Astrocyte (in vitro differentiated cells and primary cell): ENCODE measurements at places on chromosomes 12 and 14. TPM values are rescaled to one million over a fixed set of nuclear protein-coding genes. Genes with fewer than 3 reads are reported as not detected.

Gene MMP14
- 911 and 1,063 TPM in 2 replicates for total RNA-seq

GRCh38 chr12:14567351-14568162 is at the start of gene PLBD1:
Gene PLBD1, minus strand, starts transcription at chr12:14567883. Its CDS starts 187 bp downstream, at chr12:14567696.
- no peak within 1 kb of the TSS for H3K27ac ChIP-seq
- peak within 1 kb of the TSS; percentile 48 for H3K4me3 ChIP-seq
- no peaks in the 10 kb centered on the region for H3K27me3 ChIP-seq
- H3K4me1 ChIP-seq, result no peaks in the 10 kb centered on the region

DNA sequence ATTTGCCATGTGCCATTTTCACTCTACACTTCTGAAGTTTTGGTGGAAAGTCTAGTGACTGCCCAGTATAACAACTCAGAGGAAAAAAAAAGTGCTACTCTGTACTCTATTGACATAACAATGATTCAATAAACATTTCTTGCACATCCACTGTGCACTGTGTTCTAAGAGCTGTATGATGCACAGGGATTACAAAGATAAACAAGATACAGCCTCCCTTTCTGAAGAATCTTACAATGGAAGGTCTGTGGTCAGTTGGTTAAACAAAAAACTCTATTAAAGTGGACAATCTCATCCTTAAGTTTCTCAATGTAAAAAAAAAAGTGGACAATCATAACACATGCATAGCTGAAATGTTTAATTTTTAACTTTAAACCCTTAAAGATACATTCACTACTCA is 105.7 kb upstream of the RASSF8 start:
- no peaks in the 10 kb centered on the region for H3K27me3 ChIP-seq
- no peaks in the 10 kb centered on the region for H3K4me1 ChIP-seq
- no peak overlapping the region for H3K27ac ChIP-seq
- peak; percentile 44 for DNase-seq
- H3K4me3 ChIP-seq, result no peak overlapping the region

- no peaks in the 10 kb centered on the region for H3K36me3 ChIP-seq
- DNase-seq, result peak; percentile 62
- H3K27ac ChIP-seq, result no peak overlapping the region
- no peaks in the 10 kb centered on the region for H3K27me3 ChIP-seq
- H3K4me3 ChIP-seq, result no peak overlapping the region
These were observed 31.4 kb upstream of the RTRAF start for GRCh38 chr14:51957950-51958349.

- H3K36me3 ChIP-seq, result no peaks in the 10 kb centered on the region
- no peak overlapping the region for H3K27ac ChIP-seq
- DNase-seq, result peak; percentile 63
- peaks cover 2% of the 10 kb centered on the region for H3K27me3 ChIP-seq
These were observed 68.2 kb upstream of the ETV6 start for GRCh38 chr12:11581179-11581755.

Gene WNK1
- 157 and 179 TPM in 2 replicates for total RNA-seq

GRCh38 chr12:12540261-12541013 is 22.2 kb downstream of the DUSP16 start:
- DNase-seq, result no peak
- no peaks in the 10 kb centered on the region for H3K36me3 ChIP-seq
- H3K27me3 ChIP-seq, result no peaks in the 10 kb centered on the region
- no peak overlapping the region for H3K27ac ChIP-seq

DNA sequence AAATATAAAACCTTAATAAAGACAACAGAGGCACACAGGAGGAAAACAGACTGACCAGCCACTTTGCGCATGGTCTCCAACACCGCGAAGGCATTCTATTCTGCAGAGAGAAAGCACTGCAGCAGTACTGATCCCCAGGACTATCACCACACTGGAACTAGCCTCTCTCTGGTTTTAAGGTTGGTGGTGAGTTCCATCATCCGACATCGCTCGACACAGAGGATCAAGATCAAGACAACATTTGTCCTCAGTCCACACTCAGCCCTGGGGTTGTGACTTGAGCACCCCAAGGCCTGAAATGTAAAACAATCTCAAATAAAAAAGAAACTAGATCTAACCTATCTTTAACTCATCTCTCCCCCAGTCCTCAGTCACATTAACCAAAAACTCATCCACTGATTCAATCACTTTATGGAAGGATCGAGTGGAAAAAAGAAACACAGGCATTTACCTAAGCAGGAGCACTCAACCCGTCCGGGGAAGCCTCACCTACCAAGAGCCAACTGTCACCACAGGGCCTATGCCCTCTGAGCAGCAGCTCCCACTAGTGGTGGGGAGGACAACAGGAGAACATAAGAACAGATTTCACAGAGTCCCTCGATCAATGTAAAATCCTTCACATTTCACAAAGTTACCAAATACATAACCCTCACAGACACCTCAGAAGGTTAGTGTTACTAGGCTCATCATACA is 17.7 kb downstream of the STXBP6 start:
- H3K36me3 ChIP-seq, result no peaks in the 10 kb centered on the region
- no peaks in the 10 kb centered on the region for H3K27me3 ChIP-seq
- no peak overlapping the region for H3K27ac ChIP-seq
- DNase-seq, result no peak
- no peaks in the 10 kb centered on the region for H3K4me1 ChIP-seq
- no peak overlapping the region for H3K4me3 ChIP-seq

DNA sequence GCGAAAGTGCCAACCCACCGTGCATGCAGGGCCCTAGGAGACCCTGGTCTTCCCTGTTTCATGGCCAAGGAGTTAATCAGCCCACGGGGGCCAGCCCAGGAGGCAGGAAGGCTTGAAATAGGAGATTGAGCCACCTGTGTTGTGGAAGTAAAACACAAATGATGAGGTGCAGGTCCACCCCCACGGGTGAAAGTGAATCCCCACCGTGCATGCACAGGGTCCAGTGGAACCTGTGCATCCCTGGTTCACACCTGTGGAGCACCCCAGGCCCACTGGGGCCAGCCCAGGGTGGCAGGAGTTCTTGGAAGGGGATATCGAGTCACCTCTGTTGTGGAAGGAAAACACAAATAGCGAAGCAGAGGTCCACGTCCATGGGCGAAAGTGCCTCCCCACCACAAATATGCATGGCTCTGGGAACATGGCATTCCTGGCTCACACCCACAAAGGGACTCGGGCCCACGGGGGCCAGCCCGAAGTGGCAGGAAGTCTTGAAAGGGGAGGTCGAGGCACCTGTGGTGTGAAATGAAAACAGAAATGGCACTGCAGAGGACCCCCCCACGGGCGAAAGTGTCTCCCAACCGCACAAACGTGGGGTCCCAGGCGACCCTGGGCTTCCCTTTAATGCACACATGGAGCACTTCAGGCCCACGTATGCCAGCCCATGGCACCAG is 381.5 kb downstream of the ALG10 start:
- H3K36me3 ChIP-seq, result no peaks in the 10 kb centered on the region
- no peak overlapping the region for H3K27ac ChIP-seq
- H3K4me3 ChIP-seq, result no peak overlapping the region
- DNase-seq, result no peak
- no peaks in the 10 kb centered on the region for H3K27me3 ChIP-seq

Gene HPD
- not detected in 2 replicates for total RNA-seq

DNA sequence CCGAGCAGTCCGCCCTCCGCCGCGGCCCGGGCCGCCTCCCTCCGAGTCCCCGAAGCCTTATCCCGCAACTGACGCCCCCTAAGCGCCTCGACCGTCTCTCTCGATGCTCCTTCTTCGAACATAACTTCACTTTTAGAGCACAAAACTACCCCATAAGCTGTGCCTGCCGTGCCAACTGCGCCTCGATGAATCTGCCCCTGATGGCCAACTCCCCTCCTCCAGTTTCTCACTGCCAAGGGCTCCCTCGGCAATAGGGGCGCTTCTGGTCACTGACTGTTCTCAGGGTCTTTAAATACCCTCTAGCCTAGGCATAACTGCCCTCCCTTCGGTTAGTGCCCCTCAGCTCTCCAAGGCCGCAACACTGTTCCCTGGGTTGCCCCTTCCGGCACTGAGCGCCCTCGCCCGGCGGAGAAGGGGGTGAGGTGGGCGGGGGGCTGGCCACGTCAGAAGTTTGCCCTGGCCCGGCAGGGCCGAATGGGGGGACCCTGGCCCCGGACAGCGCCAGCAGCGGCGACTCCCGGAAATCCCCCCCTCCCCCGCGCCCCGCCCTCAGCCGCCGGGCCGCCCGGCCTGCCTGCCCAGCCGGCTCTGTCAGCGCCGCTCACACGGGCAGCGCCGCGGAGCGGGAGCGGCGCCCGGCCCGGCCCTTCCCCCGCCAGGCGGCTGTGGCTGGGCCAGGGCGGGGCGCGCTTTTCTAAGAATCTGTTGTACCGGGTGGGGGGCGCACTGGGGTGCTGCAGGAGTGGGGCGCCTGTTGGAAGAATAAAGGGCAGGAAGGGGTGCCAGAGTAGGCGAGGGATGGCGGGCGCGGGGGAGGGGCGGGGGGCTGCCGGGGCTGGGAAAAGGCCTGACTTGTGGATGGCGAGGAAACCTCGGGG is 10.6 kb downstream of the RARG start:
- H3K36me3 ChIP-seq, result no peaks in the 10 kb centered on the region
- no peaks in the 10 kb centered on the region for H3K27me3 ChIP-seq

DNA sequence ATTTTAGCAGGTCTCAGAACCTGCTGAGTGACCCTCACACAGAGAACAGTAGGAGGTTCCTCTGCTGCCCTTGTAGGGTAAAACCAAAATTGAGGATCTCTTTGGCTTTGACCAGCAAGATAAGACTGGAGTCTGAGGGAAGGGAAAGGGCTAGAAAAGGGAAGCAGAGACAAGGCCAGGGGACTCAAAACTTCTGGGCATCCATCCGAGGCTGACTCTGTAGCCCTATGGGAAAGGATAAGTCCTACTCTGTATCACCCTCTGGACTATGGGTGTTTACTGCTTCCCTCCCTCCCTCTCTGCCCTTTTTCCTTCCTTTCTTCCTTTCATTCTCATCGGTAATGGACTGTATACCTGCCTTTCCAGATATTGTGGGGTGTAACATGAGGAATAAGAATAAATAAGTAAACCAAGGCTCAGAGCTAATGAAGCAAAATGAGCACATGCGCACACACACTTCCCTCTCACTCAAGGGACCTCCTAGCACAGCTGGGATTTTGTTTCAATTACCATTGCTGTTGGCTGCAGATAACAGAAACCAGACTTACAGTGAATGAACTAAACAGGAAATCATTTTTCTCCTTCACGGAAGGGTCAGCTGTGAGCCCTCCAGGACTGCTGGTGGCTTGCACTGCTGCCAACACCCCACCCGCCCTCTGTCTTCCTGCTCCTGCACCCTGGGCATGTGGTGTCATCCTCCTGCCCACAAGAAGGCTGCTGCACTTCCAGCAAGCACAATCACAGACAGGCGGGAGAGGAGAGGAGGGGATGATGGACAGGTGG is 404.4 kb upstream of the CCDC196 start:
- no peaks in the 10 kb centered on the region for H3K4me1 ChIP-seq
- H3K36me3 ChIP-seq, result no peaks in the 10 kb centered on the region
- no peak overlapping the region for H3K4me3 ChIP-seq

DNA sequence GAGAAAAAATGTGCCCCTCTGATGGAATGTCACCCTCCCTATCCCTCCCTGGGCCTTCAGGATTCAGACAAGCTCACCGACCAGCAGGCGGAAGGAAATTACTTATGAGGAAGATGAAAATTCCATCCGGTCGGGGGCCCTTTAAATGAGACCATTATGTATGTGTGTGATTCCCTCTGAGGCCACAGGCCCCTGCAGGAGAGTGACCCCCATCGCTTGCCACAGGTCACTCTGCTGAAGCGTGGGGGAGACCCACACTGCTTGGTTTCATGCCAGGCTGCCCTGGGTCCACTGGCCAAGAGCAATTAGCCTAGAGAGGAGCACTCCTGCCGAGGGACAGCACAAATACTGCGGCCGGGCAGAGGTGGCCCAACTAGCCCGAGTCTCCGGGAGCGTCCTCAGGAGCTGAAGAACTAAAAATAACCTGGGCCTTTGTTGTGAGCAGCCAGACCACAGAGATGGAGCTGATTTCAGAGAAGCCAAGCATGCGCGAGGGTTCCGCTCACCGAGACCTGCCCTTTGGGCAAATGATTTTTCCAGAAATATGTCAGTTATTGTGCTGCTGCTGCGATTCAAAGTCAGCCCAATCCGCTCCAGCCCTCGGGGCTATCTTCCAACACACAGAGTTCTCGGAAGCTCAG is 276.4 kb downstream of the DPF3 start:
- peaks cover 42% of the 10 kb centered on the region for H3K4me1 ChIP-seq
- no peaks in the 10 kb centered on the region for H3K27me3 ChIP-seq
- DNase-seq, result peak; percentile 80
- H3K36me3 ChIP-seq, result no peaks in the 10 kb centered on the region
- peak overlapping the region; percentile 73 for H3K27ac ChIP-seq

DNA sequence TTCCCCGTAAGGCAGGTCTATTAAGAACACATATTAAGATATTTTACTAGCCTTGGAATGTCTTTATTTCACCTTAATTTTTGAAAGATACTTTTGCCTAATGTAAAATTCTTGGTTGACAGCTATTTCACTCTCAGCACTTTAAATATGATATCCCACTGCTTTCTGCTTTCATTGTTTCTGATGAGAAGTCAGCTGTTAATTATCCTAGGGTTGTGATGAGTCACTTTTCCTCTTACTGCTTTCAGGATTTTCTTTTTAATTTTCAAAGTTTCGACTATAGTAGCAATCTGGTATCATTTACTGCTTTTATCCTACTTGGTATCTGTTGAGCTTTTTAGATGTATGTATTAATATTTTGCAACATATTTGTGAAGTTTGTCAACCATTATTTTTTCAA is 578.9 kb upstream of the ATP2B1 start:
- no peaks in the 10 kb centered on the region for H3K27me3 ChIP-seq
- DNase-seq, result no peak
- no peaks in the 10 kb centered on the region for H3K4me1 ChIP-seq
- H3K27ac ChIP-seq, result no peak overlapping the region
- no peaks in the 10 kb centered on the region for H3K36me3 ChIP-seq

Gene PLEKHG7
- total RNA-seq, result 0.14 and 0.68 TPM in 2 replicates

Gene GRIN2B
- 0.50 and 1.4 TPM in 2 replicates for total RNA-seq

GRCh38 chr12:97556302-97556779 is 93.7 kb downstream of the RMST start:
- H3K27me3 ChIP-seq, result no peaks in the 10 kb centered on the region
- peak; percentile 89 for DNase-seq
- no peaks in the 10 kb centered on the region for H3K36me3 ChIP-seq
- H3K27ac ChIP-seq, result peak overlapping the region; percentile 19

- H3K4me1 ChIP-seq, result no peaks in the 10 kb centered on the region
- no peaks in the 10 kb centered on the region for H3K27me3 ChIP-seq
- H3K27ac ChIP-seq, result no peak overlapping the region
- no peak overlapping the region for H3K4me3 ChIP-seq
- H3K36me3 ChIP-seq, result no peaks in the 10 kb centered on the region
- no peak for DNase-seq
These were observed 8.3 kb upstream of the RNU6-7 start for GRCh38 chr14:32193532-32193931.
